Stimulated activated CD4-positive, alpha-beta T cell treated with anti-CD3 and anti-CD28 coated beads, TNF-alpha, amount 100 ng/mL, for 1 hour (primary cell): ENCODE measurements at places on chromosomes 4 and X.

DNA sequence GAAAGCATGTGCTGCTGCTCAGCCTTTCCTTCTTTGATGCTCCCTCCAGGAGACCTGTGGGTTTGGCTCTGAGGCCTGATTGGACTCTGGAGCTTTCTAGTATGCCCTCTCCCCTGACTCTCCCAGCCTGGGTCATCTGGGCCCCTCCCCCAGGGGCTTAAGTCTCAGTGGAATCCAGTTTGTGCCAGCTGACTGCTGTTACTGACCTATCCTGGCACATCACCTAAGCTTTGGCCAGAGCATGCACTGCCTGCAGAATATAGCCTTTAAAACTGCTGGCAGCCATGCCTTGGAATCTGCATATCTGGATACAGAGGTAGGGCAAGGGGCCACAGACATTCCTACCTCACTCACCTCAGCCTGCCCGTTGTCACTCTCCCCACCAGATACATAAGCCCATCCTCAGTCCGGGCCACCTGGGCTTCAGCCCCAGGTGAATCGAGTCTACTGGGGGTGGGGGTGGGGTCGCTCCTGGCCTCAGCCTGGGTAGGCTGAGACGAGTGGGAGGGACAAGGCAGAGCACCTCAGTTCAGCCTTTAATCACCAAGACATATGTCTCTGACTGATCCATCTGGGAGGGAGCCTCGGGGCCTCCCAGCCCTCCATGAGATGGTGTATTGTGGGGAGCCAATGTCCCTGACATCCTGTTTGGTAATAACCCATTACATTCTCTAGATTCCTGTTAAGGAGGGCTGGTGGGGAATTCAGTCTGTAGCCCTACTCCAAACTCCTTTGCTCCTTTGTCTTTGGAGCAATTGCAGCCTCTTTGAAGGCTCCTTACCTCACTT is 61.2 kb downstream of the STARD8 start:
- DNase-seq = no peak

DNA sequence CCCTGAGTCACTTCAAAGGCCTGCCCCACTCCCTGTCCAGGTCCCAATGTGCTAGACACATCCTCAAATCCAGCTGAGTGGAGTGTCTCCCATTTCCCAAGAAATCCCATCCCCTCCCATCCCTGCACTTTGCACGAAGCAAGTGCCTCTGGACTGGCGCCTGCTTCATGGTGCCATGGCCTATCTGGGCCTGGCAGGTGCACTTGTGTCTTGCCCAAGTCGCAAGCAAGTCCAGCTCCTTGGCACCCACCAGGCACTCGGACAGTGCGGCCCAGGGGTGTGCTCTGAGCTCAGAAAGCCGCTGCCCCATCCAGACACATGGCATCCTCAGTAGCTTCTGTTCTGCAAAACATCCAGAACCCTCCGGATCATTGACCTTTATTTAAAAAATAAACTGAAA is 97.4 kb downstream of the DCTD start:
- DNase-seq = no peak

GRCh38 chrX:68835104-68835442 is 6.3 kb downstream of the EFNB1 start:
- DNase-seq = no peak

DNA sequence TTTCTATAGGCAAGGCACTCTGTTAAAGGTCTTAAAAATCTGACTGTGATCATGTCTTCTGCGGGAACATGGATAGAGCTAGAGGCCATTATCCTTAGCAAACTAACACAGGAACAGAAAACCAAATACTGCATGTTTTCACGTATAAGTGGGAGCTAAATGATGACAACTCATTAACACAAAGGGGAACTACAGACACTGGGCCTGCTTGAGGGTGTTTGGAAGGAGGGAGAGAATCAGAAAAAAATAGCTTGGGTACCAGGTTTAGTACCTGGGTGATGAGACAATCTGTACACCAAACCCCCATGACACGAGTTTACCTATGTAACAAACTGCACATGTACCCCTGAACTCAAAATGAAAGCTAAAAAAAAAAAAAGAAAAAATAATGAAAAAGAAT is 12.1 kb downstream of the SLC7A11 start:
- no peak for DNase-seq

GRCh38 chrX:41781500-41781899 is 57.5 kb downstream of the GPR82 start:
- DNase-seq = no peak

GRCh38 chrX:69060631-69061408 is 104.4 kb downstream of the PJA1 start:
- no peak for DNase-seq

DNA sequence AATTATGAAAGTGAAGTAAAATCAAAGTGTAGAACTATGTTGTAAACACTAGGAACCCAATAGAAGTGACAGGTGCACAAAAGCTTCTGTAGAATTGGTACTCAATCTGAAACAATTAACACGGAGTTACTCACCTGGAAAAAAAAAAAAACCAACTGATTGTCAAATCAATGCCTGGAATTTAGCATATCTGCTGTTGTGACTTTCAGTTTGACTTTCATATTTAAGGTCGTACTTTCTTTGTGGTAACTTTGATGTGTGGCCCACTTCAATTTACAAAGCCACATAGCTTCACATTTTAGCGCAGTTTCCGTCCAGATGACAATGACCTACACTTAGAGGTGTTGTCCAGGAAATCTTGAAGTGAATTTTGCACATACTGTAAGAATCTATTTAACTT is 1124.9 kb downstream of the STIM2 start:
- no peak for DNase-seq

- DNase-seq = no peak
Measured at GRCh38 chr4:144480068-144480467, 165.9 kb upstream of the HHIP start.

- no peak for DNase-seq
Measured at GRCh38 chr4:10413177-10413576, 44.0 kb downstream of the ZNF518B start.

GRCh38 chr4:132587626-132588025 is 561.5 kb upstream of the PCDH10 start:
- no peak for DNase-seq

DNA sequence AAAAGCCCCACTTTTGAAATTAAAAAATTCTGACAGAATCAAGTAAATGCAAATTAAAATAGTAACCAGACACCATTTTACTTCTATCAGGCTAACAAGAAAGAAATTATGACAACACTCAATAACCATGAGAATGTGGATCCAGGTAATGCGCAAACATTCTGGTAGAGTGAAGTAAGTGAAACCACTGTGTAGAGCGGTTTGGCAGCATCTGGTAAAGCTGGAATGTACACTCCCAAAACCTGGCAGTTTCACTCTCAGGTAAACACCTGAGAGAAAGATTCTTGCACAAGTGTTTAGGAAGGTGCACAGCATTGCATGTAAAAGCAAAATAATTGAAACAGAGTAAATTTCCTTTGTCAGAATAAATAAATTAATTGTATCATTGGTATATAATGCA is 81.8 kb downstream of the TRIML1 start:
- DNase-seq = no peak

GRCh38 chrX:119482481-119483480 is 14.5 kb downstream of the SLC25A5 start:
- DNase-seq = no peak

DNA sequence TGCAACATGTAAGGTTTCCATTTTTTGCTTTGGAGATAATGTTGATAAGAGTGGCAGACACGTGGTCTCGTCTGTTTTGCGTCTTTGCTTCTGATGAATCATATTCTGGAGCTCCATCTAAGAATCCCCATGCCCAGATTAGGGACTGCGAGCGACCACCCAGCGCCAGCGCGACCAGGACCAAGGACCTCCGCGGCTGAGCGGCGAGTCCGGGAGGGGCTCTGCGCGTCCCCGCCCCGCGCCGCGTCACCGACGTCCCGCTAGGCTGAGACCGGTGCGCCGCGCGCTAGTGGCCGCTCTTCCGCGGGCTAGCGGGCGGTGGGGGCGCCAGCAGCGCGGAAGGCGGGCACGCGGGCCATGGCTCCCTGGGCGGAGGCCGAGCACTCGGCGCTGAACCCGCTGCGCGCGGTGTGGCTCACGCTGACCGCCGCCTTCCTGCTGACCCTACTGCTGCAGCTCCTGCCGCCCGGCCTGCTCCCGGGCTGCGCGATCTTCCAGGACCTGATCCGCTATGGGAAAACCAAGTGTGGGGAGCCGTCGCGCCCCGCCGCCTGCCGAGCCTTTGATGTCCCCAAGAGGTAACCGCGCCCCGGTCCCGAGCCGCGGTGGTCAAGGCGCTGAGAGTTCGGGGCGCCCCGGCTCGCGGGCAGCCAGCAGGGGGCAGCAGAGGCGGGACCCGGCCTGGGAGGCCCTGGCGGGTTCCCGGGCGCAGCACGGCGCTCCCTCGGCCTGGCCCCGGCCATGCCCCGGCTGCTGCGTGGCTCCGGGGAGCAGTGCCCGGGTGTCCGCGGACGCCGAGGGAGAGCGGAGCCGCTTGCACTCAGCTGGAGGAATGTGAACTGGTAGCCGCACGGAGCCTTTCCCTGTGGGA is at the start of gene SRD5A3:
SRD5A3 (plus strand) TSS at position 263 of the 871 bp plus-strand sequence; CDS start at position 358, 95 bp downstream.
- DNase-seq = peak; percentile 82

DNA sequence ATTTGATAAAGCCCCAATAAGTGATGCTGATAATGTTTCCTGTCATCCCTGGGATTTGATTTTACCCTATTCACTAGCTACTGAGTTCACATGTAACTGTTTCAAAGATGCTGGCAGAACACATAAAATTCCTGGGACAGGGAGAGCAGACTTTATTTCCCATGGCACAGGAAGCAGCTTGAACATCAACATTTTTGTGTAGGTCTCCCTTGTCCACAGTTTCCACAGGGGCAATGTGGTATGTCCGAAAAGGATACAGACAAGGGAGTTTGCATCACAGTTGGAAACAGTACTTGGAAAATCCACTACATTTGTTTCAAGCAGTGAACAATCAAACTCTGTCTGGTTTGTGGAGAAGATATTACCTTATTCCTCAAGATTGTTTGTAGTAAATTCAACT is 129.2 kb upstream of the KLHL4 start:
- DNase-seq = no peak

DNA sequence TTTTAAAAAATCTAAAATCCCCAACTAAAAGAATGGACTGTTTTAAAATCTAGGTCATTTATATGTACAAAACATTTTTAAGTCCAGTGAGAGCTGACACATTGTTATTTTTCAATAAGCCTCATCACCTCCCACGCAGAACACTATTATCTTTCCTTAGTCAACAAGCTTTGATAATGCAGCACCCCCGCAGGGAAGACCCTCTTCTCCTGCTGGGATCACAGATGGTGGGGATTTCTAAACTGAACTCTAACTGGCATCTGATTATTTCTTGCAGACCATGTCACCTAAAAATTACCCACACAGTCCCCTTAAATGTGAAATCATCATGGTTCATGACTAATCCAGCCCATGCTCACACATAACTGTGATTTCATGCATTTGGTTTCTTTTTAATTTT is 11.6 kb downstream of the SYTL4 start:
- DNase-seq = no peak

- no peak for DNase-seq
Measured at GRCh38 chr4:140238351-140239056, 84.5 kb upstream of the MAML3 start.

- DNase-seq = no peak
Measured at GRCh38 chrX:153381684-153382532, 19.2 kb downstream of the PNMA6E start.

- DNase-seq = no peak
Measured at GRCh38 chrX:16745659-16746058, 26.2 kb downstream of the SYAP1 start.

DNA sequence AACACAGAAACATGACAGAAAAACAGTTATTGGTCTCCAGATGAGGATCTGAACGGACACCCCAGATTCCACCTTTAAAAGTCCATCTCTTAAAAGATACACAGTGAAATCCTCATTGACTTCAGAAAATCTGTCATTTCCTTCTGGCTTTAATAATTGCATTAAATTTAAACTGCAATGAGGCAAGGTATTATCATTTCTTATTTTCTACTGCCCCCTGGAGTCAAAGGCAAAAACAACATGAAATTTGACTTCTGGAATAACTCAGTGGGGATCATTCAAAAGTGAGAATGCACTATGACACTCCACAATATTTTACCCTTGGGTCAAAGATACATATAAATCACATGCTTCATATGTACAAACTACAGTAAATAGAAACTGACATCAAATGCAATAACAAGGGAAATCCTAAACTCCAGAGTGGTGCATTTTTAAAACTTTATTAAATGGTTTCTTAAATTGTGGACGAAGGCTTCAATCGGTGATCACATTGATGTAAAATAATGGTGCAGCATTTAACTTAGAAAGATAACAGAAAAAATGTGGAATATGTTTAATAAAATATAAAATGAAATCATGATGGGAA is 56.4 kb upstream of the SPANXN1 start:
- no peak for DNase-seq

DNA sequence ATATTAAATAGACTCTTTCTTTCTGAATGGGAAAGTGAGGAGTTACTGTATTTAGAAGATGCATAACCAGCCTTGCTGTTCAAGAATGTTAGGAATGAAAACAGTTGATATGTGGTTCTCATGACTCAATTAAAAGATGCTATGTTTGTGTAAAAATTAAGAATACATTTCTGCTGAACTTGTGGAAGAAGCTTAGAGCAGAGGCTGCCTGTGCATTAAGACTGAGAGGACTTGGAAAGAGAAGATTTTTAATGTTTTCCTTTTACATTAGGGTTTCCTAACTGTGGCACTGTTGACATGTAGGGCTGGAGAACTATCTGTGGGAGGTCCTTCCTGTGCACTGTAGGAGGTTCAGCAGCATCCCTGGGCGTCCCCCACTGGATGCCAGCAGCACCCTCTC is 137.7 kb downstream of the GPR143 start:
- no peak for DNase-seq

- no peak for DNase-seq
Measured at GRCh38 chrX:1212532-1212931, at the start of gene CRLF2. Gene CRLF2, minus strand, starts transcription at chrX:1212649. Its CDS starts 15 bp downstream, at chrX:1212634.

- peak; percentile 22 for DNase-seq
Measured at GRCh38 chrX:54807524-54808108, at the start of gene MAGED2. Gene MAGED2, plus strand, starts transcription at chrX:54807745. Its CDS starts 1,587 bp downstream, at chrX:54809332.

GRCh38 chrX:12292996-12293765 is 154.9 kb downstream of the FRMPD4 start:
- no peak for DNase-seq

DNA sequence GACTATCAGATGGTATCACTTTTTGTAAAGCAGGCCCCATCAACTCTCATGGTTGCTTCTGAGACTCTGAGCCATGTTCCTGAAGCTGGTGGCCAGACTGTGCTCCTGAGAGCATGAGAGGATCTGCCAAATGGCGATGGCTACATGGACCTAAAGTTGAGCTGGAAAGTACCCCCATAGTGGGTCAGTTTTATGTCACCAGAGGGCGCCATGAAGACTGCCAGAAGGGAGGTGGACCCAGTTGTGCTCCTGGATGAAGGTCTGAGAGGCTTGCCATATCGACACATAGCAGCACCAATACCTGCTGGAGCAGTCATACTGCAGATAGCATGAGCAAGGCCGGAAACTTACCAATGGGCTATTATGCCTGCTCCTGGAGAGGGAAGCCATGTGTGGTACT is 105.7 kb downstream of the SLITRK2 start:
- no peak for DNase-seq

GRCh38 chr4:26131711-26132110 is 189.1 kb upstream of the RBPJ start:
- no peak for DNase-seq

DNA sequence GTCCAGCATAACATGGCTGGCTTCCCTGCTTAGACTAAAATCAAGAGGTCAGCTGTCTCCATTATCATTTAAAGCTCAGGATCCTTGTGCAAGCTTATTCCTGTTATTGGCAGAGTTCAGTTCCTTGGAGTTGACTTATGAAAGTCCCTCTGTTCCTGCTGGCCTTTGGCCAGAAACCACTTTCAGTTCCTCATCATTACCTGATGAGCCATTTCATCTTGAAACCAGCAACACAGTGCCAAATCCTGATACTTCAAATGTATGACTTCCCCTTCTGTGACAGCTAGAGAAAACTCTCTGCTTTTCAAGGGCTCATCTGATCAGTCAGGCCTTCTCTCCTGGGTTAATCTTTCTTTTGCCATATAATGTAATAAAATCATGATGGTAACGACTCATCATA is 110.6 kb upstream of the FSTL5 start:
- no peak for DNase-seq
